ENCODE measurements at places on chromosomes 5 and 9.
A peak's percentile ranks its signal among the peaks of the same experiment; 100 is the strongest.

DNA sequence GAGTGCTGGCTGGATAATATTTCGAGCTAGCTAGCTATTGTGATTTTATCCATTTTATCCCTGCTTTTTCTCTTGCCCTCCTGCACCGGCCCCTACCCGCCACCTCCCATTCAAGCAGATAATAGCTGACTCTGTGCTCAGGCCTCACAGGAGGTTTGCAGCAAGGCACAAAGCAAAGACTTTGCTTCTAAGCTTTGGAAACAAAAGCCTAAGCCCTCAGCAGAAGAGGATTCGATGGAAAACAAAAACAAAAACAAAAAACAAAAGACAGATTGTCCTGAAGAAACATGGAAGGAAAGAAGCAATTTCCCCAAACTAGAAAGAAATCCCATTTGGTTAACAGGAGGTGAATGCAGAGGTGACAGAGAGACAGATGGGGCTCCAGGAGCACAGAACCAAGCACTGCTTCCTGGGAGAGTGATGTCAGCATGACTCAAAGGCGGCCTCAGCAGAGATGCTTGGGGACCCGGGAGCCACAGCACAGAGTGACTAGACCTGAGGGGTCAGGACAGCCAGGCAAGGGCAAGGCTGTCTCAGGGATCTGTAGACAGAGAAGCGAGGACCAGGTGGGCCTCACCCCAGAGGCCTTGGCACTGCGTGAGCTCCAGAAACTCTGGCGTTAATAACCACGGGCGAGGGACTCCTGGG, 28.4 kb downstream of the MTX3 start:
- H3K4me3 ChIP-seq: no peak overlapping the region
- H3K4me1 ChIP-seq: no peaks in the 10 kb centered on the region
- H3K27ac ChIP-seq: no peak overlapping the region
- no peak for DNase-seq
- no peaks in the 10 kb centered on the region for H3K36me3 ChIP-seq

DNA sequence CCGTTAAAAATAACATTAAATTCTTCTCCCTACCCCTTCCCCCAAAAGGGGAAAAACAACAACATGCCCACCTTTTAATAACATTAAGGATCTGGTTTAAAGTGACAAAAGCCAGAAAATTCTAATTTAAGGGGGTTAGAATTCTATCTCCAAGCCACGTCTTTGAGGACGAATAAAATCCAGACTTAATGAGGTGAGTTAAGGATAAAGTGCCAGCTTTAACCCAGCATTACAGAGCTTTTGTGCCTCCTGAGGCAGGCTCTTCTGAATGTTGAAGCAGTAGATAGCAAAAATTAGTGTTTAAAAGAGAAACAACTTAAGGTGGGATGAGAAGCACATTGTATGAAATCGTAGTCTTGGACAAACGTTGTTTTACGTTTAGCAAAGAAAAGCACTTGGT, 329.0 kb upstream of the MPDZ start:
- no peaks in the 10 kb centered on the region for H3K27me3 ChIP-seq
- no peak for DNase-seq
- H3K4me3 ChIP-seq: no peak overlapping the region

DNA sequence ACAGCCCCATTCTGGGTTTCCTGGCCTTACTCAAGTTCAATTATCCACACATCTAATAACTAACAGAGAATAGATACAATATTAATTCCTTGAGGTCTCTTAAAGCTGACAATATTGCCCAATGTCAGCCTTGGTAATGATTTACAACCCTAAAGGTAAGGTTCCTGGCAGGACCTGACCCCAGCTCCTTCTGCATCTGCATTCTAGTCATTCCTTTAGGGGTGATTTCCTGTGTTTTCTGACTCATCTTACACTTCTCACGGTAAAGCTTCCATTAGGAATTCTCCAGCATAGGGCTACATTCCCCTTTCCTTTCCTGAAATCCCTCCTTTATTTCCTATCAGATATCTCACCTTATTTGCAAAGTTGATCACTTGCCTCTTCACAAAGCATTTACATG, 9.3 kb downstream of the HAVCR1 start:
- H3K27me3 ChIP-seq: no peaks in the 10 kb centered on the region
- peaks cover 2% of the 10 kb centered on the region for H3K36me3 ChIP-seq
- no peak overlapping the region for H3K4me3 ChIP-seq
- DNase-seq: no peak
- no peak overlapping the region for H3K27ac ChIP-seq

- no peaks in the 10 kb centered on the region for H3K4me1 ChIP-seq
- H3K27me3 ChIP-seq: no peaks in the 10 kb centered on the region
- no peaks in the 10 kb centered on the region for H3K36me3 ChIP-seq
Measured at GRCh38 chr9:117938086-117938485, 233.9 kb downstream of the TLR4 start.

DNA sequence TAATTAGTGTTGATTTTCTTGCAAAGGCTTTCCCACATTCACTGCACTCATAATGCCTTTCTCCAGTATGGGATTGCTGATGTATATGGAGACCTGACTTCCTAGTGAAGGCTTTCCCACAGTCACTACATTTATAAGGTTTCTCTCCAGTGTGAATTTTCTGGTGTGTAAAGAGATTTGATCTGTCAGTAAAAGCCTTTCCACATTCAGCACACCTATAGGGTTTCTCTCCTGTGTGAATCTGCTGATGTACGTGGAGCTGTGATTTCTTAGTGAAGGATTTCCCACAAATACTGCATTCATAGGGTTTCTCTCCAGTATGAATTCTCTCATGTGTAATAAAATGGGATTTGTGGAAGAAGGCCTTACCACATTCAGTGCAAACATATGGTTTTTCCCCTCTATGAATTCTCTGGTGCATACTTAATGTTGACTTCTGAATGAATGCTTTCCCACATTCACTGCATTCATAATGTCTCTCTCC, 31.1 kb downstream of the ZNF484 start:
- H3K27ac ChIP-seq: no peak overlapping the region
- peaks cover 32% of the 10 kb centered on the region for H3K36me3 ChIP-seq
- H3K4me3 ChIP-seq: no peak overlapping the region
- H3K4me1 ChIP-seq: no peaks in the 10 kb centered on the region
- no peaks in the 10 kb centered on the region for H3K27me3 ChIP-seq

DNA sequence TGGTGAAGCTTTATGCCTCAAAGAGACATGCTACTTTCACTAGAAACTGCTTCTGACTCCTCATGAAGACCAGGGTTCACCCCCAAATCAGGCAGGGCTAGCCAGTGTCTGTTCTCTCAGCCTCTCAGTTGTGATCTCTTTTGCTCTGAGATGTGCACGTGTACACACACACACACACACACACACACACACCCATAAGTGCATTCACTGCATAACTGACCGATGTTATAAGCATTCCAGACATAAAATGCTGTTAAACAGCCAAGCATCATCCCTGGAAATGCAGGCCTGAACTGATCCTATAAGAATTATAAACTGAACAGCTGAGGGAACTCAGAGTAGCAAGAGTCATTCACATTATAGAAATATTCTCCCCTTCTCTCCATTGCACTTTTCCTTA, 85.0 kb downstream of the FSTL4 start:
- no peak overlapping the region for H3K4me3 ChIP-seq
- no peaks in the 10 kb centered on the region for H3K36me3 ChIP-seq
- no peak overlapping the region for H3K27ac ChIP-seq
- DNase-seq: no peak
- peaks cover 35% of the 10 kb centered on the region for H3K27me3 ChIP-seq

DNA sequence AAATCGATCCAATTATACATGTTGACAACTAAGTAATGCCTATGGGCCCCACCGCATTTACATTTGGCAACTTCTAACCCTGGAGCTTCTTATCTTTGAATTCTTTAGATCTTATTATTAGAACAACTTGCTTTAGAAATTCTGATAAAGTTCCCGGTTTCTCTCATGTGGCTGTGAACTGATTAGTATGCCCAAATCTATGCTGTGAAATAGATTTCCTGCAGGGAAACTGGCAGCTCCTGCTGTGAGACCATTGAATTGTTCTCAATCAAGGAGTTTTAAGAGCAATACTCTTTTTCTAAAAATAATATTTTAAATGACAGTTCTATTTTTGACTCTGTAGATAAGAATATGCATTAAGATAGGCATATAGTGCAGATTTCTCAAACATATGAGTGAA, 177.5 kb downstream of the GABRB2 start:
- H3K36me3 ChIP-seq: no peaks in the 10 kb centered on the region
- H3K4me3 ChIP-seq: no peak overlapping the region
- H3K27ac ChIP-seq: no peak overlapping the region
- no peak for DNase-seq
- H3K4me1 ChIP-seq: no peaks in the 10 kb centered on the region
- H3K27me3 ChIP-seq: no peaks in the 10 kb centered on the region

GRCh38 chr5:90022002-90022710, 387.4 kb downstream of the CETN3 start:
- H3K27ac ChIP-seq: no peak overlapping the region
- no peak overlapping the region for H3K4me3 ChIP-seq
- no peaks in the 10 kb centered on the region for H3K36me3 ChIP-seq
- no peaks in the 10 kb centered on the region for H3K27me3 ChIP-seq
- DNase-seq: no peak

- no peaks in the 10 kb centered on the region for H3K4me1 ChIP-seq
- H3K4me3 ChIP-seq: no peak overlapping the region
- no peak overlapping the region for H3K27ac ChIP-seq
- no peak for DNase-seq
- no peaks in the 10 kb centered on the region for H3K27me3 ChIP-seq
Measured at GRCh38 chr5:38165435-38165834, 92.9 kb upstream of the EGFLAM start.

- H3K27ac ChIP-seq: no peak overlapping the region
- no peak for DNase-seq
- no peak overlapping the region for H3K4me3 ChIP-seq
Measured at GRCh38 chr9:92328225-92328624, 2.5 kb downstream of the CENPP start.

- peaks cover 5% of the 10 kb centered on the region for H3K36me3 ChIP-seq
- H3K27me3 ChIP-seq: peaks cover 5% of the 10 kb centered on the region
- peaks cover 11% of the 10 kb centered on the region for H3K4me1 ChIP-seq
Measured at GRCh38 chr5:142222225-142222865, 102.5 kb downstream of the SPRY4 start.

- no peak for DNase-seq
- H3K36me3 ChIP-seq: no peaks in the 10 kb centered on the region
- H3K27ac ChIP-seq: no peak overlapping the region
- H3K4me1 ChIP-seq: no peaks in the 10 kb centered on the region
- H3K27me3 ChIP-seq: no peaks in the 10 kb centered on the region
- no peak overlapping the region for H3K4me3 ChIP-seq
Measured at GRCh38 chr9:11874414-11874813, 818.8 kb upstream of the TYRP1 start.

GRCh38 chr5:131164191-131165118, 601 bp downstream of the HINT1 start:
- DNase-seq: peak; percentile 59
- H3K4me1 ChIP-seq: peaks cover 35% of the 10 kb centered on the region
- no peaks in the 10 kb centered on the region for H3K27me3 ChIP-seq
- peak overlapping the region; percentile 90 for H3K4me3 ChIP-seq
- peak overlapping the region; percentile 94 for H3K27ac ChIP-seq

- H3K27me3 ChIP-seq: peaks cover 21% of the 10 kb centered on the region
- no peak overlapping the region for H3K27ac ChIP-seq
- no peak for DNase-seq
- H3K4me1 ChIP-seq: no peaks in the 10 kb centered on the region
- H3K4me3 ChIP-seq: no peak overlapping the region
- no peaks in the 10 kb centered on the region for H3K36me3 ChIP-seq
Measured at GRCh38 chr5:172634106-172634899, 6.8 kb upstream of the NEURL1B start.

- DNase-seq: no peak
- no peaks in the 10 kb centered on the region for H3K4me1 ChIP-seq
- no peak overlapping the region for H3K27ac ChIP-seq
- no peaks in the 10 kb centered on the region for H3K36me3 ChIP-seq
Measured at GRCh38 chr5:9441610-9442009, 104.3 kb downstream of the SEMA5A start.
